ENCODE measurements at places on chromosomes 6 and 20.

GRCh38 chr6:43088654-43089056 lies 12.5 kb downstream of the PTK7 start:
- DNase-seq = no peak

- no peak for DNase-seq
Observed at GRCh38 chr6:141463237-141463977, 669.3 kb upstream of the GJE1 start.

- no peak for DNase-seq
Observed at GRCh38 chr6:3429211-3429610, 27.6 kb downstream of the SLC22A23 start.

GRCh38 chr20:15339264-15339663 lies 1001.9 kb upstream of the FLRT3 start:
- DNase-seq = no peak

DNA sequence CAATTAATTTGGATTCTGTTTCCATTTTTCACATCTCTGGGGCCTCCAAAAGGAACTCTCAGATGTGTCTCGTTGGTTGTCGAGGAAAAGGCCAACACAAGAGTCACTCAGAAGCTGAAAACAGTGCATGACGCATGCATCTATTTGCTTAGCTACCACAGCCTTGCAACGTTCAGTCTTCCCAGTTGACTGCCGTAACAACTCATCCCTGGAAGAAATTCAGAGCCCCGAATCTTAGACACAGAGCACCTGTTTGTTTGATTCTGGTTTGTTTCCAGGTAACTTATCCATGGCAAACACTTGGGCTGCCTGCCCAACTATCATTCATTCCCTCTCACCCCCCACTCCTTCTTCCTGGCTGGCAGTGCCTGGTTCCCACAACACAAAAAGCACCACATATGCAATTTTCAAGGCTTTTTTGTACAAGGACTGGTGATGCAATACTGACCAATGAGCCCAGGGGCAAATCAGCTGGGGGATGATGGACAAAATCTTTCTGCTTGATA lies 60.5 kb downstream of the ZMYND8 start:
- DNase-seq = no peak

DNA sequence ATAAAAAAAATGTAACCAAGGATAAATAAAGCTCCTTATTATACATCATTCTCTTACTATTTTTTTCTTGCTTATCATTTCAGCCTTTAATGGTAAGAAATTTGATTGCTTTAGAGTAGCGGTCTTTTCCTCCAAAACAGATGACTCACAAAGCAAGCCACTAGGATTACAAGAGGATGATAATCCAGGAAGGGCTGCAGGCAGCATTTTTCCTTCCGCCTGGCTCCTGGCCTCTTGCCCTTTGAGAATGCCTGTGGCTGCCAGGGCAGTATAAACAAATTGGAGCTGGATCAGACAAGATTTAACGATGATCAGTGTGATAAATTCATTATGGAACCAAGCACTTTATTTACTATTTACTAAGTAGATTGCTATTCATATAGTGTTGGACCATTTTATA lies 9.7 kb upstream of the FBXL4 start:
- DNase-seq = no peak

GRCh38 chr6:141265756-141266623 lies 866.7 kb upstream of the GJE1 start:
- no peak for DNase-seq

All from activated naive CD4-positive, alpha-beta T cell (primary cell).